Stimulated activated CD4-positive, alpha-beta T cell treated with anti-CD3 and anti-CD28 coated beads, Interleukin-15, amount 100 ng/mL, for 48 hours (primary cell): ENCODE measurements at places on chromosomes 4 and X.
A peak's percentile ranks its signal among the peaks of the same experiment; 100 is the strongest.

- no peak for DNase-seq
These were observed 13.8 kb upstream of the SLC2A9 start for GRCh38 chr4:10035130-10035529.

GRCh38 chrX:8738588-8739189 lies 6.8 kb upstream of the ANOS1 start:
- peak; percentile 18 for DNase-seq

DNA sequence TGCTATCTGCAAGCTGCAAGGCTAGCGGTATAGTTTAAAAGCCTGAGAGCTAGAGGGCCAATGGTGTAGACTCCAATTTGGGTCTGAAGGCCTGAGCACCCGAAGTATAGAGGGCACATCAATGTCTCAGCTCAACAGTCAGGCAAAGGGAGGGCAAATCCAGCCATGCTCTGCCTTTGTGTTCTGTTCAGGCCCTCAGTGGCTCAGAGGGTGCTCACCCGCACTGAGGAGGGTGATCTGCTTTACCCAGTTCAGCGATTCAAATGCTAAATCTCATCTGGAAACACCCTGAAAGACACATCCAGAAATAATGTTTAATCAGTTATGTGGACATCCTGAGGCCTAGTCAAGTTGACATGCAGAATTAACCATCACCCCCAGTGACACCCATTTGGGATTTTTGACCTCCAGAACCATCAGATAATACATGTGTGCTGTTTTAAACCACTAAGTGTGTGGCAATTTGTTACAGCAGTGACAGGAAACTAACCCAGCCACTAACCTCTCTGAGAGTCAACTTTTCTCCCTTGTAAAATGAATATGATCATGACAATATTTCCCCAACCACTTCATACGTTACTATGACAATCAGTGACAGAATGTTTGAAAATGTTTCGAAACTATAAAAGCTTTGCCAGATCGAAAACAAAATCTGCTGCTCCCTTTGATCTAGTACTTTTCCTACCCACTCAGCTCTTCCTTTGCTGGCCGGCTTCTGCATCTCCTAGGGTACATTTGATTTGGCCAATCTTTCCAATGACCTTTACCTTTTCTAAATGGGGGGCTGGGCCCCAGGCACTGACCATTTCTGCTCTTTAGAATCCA lies 8.4 kb upstream of the TBL1X start:
- no peak for DNase-seq

GRCh38 chrX:38754102-38754790 lies 47.0 kb upstream of the MID1IP1 start:
- DNase-seq, result peak; percentile 7

GRCh38 chrX:23952391-23952790 lies 44.6 kb downstream of the CXorf58 start:
- DNase-seq, result no peak

GRCh38 chrX:49303346-49303745 lies at the start of gene GAGE10:
Gene GAGE10 (plus strand): TSS chrX:49303646. CDS start chrX:49304860, 1,214 bp downstream.
- no peak for DNase-seq

DNA sequence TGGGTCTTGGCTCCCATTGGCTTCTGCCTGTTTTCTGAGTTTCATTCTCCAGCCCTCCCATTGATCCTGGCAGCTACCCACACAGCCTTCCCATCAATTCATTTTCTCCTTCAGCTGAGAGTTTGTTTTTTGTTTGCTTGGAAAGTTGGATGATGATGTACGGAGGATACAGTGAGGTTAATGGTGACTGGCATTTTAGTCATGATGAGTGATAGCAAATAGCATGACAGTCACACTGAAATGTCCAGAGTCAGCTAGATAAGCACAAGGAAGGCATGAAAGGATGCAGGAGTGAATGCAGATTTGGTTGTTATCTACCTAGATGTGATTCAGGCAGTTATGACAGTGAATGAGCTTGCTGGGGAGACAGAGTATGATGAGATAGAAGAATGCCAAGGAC lies 30.6 kb upstream of the LCORL start:
- DNase-seq, result no peak

DNA sequence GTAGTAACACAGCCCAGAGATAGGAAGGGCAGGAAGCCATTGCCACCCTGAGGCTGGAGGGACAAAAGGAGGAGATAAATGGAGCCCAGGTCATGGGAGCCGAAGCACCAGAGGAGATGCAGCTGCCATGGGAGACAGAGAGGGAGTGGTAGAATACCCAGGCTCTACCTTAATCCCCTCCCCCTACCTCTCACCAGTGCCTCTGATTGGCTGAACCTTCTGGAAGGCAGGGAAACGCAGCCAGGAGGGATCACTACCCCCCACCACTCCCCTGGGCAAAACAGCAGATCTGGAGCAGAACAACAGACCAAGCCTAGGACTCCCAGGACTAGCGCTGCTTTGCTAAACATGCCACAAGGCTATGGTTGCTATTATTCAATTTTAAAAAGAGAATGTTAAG lies 114.2 kb downstream of the ZNF827 start:
- DNase-seq, result no peak

DNA sequence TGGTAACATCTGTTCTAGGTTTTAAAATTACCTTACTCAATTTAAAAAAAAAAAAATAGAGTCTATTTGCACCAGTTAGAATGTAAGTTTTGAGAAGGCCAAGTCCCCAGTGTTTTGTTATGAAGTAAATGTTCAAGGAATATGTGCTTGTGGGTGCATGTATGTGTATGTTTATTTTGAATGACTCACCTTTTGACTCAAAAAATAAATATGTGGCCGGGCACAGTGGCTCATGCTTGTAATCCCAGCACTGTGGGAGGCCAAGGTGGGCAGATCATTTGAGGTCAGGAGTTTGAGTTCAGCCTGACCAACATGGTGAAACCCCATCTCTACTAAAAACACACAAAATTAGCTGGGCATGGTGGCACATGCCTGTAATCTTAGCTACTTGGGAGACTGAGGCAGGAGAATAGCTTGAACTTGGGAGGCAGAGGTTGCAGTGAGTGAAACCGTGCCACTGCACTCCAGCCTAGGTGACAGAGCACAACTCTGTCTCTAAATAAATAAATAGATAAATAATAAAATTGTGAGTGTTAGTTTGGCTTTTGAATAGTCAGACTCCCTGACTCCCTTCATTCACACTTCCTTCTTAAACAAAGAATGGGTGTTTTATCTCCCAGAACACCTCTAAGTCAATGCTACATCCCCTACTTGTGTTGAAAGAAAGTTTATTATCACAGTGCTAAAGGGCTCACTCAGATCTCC lies 511.3 kb upstream of the PCDH7 start:
- DNase-seq, result no peak

DNA sequence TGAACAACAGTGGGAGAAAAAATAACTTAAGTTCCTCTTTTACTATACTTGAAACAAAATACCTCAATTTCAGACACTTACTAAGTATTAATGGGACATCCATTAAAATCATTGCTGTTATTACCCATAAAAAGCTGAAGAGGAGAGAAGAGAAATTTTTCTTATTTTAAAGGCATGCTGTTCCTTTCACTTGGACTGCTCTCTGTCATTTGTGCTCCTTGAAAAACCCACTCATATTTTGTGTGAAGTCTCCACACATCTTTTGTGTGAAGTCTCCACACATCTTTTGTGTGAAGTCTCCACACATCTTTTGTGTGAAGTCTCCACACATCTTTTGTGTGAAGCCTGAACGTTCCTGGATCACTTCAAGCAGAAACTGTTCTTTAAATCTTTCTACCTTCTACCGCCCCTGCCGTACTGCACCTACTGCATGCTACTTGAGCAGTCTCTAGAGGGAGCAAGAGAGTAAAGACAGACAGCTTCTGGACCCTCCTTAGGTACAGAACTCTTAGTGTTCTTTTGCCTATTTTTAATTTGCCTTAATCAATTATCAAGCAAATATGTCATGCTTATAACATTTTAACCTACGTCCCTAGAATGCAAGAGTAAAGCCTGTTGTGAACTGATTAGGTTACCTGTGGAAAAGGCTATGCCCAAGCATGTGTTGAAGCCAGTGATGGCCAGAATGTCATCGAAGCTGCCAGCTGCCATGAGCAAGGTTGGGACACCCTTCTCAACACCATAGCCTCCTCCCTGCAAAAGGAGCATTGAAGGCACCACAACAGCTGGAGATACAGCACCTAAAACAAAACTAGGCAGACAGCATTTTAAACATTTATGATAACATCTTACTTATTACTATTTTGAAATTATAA lies 27.1 kb upstream of the SLC9B1 start:
- no peak for DNase-seq

DNA sequence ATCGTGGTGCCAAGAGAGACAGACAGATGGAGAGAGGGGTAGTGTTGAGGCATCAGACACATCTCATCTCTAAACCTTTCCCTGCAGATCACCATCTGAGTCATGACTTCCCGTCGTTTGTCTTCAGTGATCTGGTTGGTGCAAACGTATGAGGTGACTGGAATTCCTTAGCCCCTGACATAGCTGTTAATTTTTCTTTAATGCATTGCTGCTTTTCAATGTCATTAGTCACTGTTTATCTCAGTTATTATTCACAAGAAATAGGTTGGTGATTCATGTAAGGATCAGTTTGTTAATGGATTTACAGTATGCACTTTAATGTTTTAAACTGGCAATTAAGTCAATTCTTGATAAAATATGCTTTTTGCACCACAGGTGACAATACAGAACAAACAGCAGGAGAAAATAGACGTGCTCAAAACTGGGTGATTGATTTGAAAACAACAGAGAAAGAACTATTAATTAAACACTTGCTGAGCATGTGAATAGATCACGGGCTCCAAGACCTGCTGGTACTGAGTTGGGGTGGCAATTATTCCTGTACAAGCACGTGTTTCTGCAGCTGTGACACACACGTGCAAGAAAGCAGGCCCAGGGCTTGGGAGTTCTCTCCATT lies 1.3 kb upstream of the TMEM154 start:
- no peak for DNase-seq

GRCh38 chr4:154491341-154492271 lies at the start of gene DCHS2:
Gene DCHS2 (minus strand): TSS chr4:154491799. CDS start chr4:154491355, 444 bp downstream.
- DNase-seq, result no peak
